ENCODE measurements at places on chromosomes 7 and 10.
A peak's percentile ranks its signal among the peaks of the same experiment; 100 is the strongest.

DNA sequence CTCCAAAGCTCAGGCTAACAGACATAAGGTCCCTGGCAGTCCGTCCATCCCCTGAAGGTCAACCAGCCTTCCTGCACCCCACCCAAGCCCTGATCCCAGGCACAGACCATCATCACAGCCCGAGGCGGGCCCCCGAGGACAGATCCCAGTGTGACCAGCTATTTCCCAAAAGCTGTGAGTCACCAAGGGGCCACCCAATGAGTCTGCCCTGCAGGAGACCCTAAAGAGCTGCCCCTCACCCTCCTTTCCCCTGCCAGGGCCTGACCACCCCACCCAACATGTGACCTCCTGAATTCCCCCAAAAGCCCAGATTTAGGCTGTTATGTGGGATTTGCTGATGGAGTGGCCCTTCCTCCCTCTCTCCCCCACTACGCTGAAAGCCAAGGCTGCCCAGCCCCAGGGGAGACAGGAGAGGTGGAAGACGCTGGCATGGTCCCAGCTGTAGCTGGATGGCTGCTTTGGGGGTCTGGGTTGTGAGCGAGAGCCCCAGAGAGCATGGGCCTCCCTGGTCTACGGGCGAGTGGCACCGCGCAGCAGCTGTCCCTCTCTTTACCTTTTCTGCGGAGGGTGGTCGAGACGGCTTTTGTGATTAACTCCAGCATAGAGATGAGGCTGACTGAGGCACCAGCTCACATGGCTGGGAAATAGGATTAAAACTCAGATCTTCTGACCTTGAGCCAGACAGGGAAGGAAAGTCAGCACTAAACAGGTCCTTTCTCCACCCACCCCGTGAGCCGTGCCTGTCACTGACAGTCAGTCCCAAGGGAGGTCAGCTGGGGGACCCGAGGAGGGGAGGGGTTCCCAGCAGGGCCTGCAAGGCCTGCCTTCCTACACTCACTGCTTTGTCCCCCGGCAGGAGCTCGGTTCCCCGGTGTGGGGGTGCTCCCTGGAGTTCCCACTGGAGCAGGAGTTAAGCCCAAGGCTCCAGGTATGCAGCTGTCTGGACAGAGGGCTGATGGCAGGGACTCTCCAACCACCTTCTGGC lies 16.7 kb downstream of the ELN start:
- no peak for DNase-seq

- no peak for DNase-seq
These were observed 92.4 kb downstream of the WNT2 start for GRCh38 chr7:117230276-117231046.

- no peak for DNase-seq
These were observed 38.3 kb downstream of the NT5C3A start for GRCh38 chr7:33024189-33024757.

DNA sequence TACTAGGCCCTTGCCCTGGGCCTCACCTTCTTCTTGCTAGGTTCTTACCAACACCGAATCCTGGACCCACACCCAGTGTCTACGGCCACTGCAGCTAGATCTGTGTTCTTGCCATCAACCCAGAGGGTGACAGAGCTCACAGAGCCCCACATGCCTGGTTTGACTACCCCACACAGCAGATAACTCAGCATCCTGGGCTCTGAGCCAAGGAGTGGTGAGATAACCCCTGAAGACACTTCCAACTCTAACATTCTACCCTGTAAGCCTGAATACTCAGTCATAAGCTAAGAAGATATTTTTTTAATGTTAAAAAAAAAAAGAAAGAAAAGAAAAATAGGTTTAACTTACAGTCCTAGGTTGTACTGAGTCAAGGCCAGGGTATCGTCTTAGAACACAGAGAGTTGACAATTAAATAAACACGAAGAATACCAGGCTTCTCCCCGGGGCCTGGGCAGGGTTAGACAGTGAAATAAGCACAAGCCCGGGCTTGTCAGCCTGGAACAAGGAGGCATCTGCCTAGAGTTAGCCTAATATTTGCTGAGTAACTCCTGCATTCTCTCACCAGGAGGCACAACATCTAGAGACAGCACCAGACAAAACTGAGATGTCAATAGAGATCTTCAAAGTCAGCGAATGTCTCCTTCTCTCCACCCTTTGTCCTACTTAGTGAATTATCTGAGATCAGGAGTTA lies 556.5 kb upstream of the LRRN3 start:
- DNase-seq: no peak

GRCh38 chr7:116740755-116741462 lies 68.9 kb downstream of the MET start:
- no peak for DNase-seq

DNA sequence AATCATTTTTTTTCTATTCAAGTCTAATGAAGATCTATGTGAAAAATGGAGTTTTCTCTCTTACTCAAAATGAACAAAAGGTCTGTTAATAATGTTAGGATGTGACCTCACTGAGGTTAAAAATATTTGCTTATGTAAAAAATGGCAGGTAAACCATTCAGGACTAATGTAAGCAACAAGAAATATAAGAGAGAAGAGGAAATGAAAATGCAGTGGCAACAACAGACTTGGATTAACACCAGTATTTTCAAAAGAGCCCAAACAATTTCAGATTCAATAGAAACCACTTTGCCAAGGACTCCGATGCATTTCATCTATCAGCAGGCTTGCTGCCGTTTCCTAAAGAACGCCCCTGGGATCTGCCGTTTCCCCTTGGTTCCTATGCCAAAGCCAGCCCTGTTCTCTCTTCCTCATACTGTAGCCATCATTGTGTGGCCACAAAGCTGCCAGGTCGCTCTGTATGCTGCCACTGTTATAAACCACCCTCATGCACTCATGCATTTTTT lies 66.4 kb downstream of the MTURN start:
- no peak for DNase-seq

- DNase-seq: peak; percentile 76
These were observed 24.3 kb downstream of the FAM20C start for GRCh38 chr7:216360-217300.

DNA sequence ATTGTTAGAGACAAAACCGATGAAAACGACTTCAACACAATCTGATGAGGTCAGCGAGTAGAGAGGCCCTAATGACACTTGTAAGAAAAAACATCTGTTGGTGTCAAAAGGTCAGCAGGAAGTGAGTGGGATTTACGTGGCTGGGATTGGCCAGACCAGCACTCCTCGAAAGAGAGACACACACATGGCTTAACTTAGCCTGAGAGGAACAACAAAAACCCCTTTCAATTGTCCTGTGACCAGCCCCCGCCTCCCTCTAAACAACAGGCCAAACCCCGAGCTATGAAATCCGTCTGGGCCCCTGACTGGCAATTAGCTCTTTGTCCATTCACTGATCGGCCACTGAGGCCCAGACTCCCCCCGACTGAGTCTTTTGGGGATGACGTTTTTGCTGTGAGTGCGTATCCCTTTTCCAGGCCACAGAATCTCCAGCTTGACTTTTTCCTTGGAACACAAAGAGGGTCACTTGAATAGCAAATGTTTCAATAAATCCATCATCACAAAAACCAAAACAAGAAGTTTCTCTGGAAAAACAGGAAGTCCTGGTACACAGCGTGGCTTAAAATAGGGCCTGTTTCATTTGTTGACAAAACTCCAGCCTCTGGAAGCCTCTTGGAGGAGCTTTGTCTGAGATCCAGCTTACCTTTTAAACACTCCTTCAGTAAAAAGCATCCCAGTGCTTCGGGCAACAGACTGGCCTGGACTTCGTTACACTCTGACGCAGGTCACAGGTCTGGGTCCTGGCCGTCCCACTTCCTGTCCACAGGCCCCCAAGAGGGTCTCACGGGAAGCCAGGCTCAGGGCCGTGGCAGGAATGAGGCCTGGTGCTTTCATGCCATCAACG lies 103.0 kb downstream of the CTBP2 start:
- peak; percentile 79 for DNase-seq
